Activated naive CD4-positive, alpha-beta T cell treated with anti-CD3 and anti-CD28 coated beads for 36 hours (primary cell): ENCODE measurements at places on chromosomes 6 and 20.

DNA sequence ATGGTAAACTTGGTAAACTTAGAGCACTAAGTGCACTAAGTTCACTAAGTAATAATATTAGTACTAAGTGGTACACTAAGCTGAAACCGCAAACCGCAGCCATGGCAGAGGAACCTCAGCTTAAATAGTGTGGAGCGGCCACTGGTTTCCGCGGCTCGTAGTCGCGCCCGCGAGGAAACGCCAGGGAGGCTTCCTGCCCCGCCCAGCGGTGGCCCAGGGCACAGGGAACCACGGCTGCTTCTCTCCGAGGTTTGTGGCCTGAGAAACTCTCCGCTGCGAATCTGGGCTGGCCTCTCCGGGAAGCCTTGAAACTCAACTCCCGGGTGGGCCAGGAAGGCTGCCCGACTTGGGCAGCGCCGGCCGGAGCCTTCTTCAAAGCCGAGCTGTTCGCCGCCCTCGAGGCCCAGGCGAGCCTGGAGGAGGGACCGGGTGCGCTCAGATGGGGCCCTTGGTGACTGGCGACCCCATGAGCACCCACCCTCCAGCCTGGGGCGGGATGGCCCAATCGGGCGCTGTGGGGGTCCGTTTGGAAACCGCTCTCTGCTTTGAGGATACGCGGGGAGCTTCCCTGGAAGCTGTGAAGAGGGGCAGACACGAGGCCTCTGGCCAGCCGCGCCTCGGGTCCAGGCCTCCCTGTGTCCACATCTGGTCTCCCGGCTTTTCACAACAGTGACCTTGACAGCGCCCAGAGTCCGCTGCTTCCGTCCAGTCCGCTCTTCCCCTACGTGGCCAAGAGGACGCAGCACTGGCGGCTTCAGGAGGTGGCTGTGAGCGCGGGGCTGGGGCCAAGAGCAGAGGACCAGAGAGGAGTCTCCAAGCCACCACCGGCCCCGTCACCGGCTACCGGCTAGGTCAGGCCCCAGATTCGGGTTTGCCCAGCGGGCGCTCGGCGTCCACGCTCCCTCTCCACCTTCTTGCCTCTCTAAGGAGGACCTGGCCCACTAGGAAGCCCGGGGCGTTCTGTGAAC, 25.4 kb upstream of the HLA-E start:
- peak; percentile 77 for DNase-seq

DNA sequence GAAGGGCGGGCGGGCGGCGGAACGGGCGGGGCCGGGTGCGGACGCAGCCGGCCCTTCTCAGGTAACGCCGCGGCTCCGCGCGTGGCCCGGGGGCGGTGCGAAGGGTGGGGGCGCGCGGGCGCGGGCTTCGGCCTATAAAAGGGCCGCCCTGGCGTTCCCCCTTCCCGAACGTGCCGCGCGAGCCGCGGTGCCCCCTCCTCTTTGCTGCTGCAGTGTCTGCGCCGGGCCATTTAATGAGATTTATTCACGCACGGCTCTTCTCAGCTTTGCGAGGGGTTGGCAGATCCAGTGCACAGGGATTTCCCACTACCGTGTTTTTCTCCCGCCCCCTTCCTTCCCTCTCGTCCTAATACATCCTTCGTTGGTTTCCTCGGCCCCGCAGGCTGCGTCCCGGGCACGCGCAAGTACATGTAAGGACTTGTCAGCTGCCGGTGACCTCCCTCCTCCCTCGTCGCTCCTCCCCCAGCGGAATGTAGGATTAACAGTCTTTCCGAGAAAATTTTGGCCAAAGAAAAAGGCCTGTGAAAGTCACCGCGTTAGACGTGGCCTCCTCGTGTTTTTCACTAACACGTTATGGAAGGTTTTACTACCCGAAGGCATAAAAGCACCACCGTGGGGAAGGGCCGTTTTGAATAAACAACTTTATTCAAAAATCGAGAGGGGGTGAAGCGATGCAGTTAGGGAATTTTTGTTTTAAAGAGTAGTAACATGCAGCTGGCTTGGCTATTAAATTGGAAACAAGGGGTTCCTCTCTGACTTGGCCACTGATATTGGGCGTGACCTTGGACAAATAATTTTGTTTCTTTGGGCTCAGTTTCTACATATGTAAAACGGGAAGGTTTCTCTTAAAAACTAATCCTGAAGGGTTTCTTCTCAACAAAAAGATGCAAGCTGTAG, 966 bp upstream of the REV3L start:
- DNase-seq: peak; percentile 92

DNA sequence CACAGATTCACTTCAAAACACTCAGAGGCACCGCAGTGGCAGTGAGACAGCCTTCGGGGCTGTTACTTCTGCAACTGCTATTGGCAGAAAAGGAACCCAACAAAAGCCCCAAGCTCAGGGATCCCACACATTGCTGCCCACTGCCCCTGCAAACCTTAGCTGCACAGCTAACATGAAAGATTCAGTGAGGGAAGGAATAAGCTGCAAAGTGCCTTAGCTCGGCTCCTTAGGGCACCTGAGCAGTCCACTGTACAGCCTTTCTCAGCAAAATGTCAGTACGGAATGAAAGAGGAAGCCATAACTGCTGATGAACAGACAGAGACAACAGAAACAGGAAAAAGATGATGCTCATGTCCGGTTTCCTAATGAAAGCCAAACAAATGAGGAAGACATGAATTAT, 179.7 kb upstream of the SHLD1 start:
- peak; percentile 45 for DNase-seq

DNA sequence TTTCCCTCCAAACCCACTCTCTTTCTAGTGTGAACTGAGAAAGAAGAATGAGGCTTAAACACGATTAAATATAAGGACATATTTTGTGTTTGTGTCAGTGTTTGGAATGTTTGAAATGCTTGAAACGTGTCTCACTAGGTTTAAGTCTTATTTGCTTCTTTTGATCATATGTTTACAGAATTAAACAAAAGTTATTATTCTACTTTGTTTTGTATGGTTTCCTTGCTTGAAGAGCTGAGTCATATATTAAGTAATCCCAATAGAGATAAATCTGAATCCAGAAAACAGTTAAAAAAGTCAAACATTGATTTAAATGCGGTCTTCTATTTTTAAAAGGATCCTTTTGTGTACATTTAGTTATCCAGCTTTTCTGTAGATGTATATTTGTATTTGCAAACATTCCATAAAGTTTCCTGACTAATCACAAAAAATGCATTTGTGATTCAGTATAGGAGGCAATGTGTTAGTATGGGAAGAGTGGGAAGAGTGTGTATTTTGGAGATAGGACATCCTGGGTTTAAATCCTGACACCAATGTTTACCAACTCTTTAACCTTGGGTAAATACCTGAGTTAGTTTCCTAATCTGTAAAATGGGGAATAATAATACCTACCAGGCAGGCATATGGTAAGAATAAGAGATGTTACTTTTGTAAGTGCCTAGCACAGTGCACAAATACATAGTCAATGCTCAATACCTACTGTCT, 72.9 kb downstream of the TSBP1 start:
- no peak for DNase-seq

DNA sequence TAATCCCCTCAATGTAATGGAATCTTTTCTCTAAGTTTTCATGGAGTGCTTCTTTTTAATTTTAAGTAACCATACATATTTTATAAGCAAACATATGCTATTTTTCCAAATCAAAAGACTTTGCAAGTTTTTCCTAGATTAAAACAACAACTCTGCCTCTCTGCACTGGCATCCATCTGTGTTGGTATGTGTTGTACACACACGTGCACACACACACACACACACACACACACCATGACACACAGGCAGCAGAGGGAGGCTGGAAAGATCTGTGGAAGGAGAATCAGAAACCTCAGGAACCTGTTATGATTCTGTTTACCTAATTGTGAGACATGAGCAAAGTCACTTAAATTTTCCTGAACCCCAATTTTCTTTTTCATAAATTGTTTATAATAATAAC, 295.0 kb upstream of the PRDM1 start:
- DNase-seq: no peak

- DNase-seq: peak; percentile 34
Observed at GRCh38 chr6:296151-297122, 4.2 kb downstream of the DUSP22 start.

GRCh38 chr20:46400828-46401477, 5.5 kb downstream of the ELMO2 start:
- peak; percentile 63 for DNase-seq
